ENCODE measurements at places on chromosomes 6 and 20.

DNA sequence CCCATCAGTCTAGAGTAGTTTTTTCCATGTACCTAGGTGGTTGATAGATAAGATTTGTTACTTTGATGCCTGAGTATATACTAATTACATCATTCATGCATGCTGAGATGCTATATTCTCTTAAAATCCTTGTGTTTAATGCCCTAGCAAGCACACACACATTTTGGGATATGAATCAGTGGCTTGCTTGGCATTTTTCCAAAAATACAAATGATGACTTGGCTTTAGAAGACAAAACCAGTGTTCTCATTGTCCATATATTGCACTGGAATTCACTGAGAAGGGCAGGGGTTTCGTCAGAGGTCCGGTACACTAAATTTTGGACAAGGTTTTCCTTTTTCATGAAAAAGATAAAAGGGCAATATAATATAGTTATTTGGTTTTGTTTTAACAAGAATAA lies 24.9 kb downstream of the GTPBP2 start:
- H3K27ac ChIP-seq = no peak overlapping the region
- 0 out of 2 replicates have a peak, but pooled peaks cover 2% of the 10 kb centered on the region for H3K36me3 ChIP-seq
- H3K4me3 ChIP-seq = no peak overlapping the region
- no peaks in the 10 kb centered on the region for H3K27me3 ChIP-seq

DNA sequence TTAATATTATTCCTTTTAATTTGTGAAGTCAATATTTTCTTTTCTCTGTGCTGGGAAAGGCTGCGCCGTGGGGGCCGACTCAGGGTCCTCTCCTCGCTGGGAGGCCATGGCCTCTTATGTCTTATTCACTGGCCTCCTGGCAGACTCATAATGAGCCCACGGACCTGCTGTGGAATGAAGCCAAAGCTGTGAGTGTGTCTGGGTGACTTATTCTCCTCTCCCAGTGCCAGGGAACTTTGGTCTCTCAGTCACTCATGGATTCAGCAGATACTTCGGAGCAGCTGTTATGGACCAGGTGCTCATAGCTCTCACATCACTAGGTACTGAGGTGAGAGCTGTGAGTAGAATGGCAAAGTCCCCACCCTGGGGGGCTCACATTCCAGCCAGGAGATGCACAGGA lies 297.6 kb downstream of the CDH26 start:
- H3K27me3 ChIP-seq = no peaks in the 10 kb centered on the region
- DNase-seq = no peak
- H3K27ac ChIP-seq = no peak overlapping the region

DNA sequence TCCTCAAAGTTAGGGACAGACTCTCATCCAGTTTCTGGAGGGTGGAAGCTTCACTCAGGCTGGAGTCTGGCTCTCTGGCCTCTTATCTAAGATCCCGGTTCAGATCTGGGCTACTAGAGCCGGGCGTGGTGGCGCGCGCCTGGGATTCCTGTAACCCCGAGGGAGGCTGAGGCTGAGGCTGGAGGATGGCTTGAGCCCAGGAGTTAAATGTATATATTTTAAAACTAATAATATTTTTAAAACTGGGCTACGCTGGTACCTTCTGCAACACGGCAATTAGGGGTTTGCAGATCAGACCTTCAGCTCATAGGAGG lies 710 bp upstream of the ZNF343 start:
- no peak overlapping the region for H3K27ac ChIP-seq
- H3K36me3 ChIP-seq = no peaks in the 10 kb centered on the region
- H3K4me3 ChIP-seq = peak overlapping the region; percentile 58
- H3K27me3 ChIP-seq = peaks cover 87% of the 10 kb centered on the region

GRCh38 chr6:29584821-29585220 lies at the start of gene OR2H2:
Gene OR2H2 (plus strand): TSS chr6:29585121. CDS start chr6:29587945, 2,824 bp downstream.
- H3K27me3 ChIP-seq = no peaks in the 10 kb centered on the region
- no peak within 1 kb of the TSS for H3K4me3 ChIP-seq
- no peaks in the 10 kb centered on the region for H3K4me1 ChIP-seq
- DNase-seq = no peak
- no peaks in the 10 kb centered on the region for H3K36me3 ChIP-seq

GRCh38 chr6:41488433-41489119 lies 57.6 kb upstream of the FOXP4 start:
- H3K4me3 ChIP-seq = no peak overlapping the region
- peak; percentile 69 for DNase-seq
- no peaks in the 10 kb centered on the region for H3K36me3 ChIP-seq
- H3K4me1 ChIP-seq = peaks cover 45% of the 10 kb centered on the region

- H3K27me3 ChIP-seq = no peaks in the 10 kb centered on the region
- H3K27ac ChIP-seq = no peak overlapping the region
- H3K4me1 ChIP-seq = peaks cover 49% of the 10 kb centered on the region
These were observed 1.3 kb downstream of the VEGFA start for GRCh38 chr6:43771210-43771857.

DNA sequence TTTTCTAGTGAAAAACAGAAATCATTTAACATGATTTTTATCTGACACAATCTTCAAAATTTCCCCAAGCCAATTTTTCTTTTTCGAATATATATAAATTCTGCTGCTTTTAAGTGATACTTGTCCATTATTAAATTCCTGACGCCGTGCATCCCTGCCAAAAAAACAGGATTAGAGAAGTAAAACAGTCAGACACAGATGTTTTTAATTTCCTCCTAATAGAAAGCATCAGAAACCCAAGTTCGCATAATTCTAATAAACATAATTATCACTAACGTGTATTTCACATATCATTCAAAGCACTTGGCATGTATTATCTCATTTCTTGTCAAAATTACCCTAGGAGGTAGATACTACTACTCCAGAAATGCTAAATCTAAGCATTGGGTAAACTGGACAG lies 179.5 kb downstream of the ZFP64 start:
- no peak overlapping the region for H3K27ac ChIP-seq
- no peak for DNase-seq
- H3K27me3 ChIP-seq = no peaks in the 10 kb centered on the region
- peaks cover 4% of the 10 kb centered on the region for H3K4me1 ChIP-seq
- no peak overlapping the region for H3K4me3 ChIP-seq

DNA sequence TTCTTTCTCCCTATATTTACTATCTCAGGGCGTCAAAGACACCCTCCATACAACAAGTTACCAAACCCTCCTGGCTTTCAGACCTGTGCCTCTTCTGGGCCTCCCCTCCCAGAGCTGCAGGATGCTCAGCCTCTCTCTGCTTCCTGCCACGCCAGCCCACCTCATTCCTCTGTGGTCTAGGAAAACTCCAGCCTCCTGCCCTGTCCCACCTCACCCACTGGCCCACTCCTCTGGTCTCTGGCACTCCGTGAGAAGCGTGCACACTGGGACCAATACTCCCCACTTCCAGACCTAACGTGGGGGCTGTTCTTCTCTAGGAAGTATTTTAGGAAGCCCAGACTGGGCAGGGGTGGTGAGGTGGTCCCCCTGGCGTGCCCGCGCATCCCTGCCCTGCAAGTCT lies 9.7 kb downstream of the AGPAT4 start:
- peaks cover 8% of the 10 kb centered on the region for H3K4me1 ChIP-seq
- DNase-seq = no peak
- H3K27ac ChIP-seq = no peak overlapping the region
- no peak overlapping the region for H3K4me3 ChIP-seq
- H3K36me3 ChIP-seq = no peaks in the 10 kb centered on the region

DNA sequence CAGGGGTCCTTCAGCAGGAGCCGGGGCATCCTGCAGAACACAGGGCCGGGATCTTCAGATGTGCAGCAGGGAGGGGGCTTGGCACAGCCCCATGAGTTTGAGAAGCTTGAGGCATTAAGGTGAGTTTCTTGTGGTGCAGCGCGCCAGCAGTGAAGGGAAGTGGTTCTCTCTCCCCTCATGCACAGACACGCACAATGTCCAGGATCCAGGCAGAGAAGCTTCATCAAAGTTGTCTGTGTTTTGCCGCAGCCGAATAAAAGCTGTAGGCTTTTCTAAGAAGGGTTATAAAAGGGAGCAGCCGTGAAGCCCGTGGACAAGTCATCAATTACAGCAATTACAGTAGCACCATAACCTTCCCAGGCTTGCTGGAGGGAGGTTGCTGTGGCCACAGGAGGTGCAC lies 491.0 kb upstream of the CDH4 start:
- no peak overlapping the region for H3K4me3 ChIP-seq
- H3K27ac ChIP-seq = no peak overlapping the region
- H3K4me1 ChIP-seq = no peaks in the 10 kb centered on the region
- H3K27me3 ChIP-seq = no peaks in the 10 kb centered on the region

DNA sequence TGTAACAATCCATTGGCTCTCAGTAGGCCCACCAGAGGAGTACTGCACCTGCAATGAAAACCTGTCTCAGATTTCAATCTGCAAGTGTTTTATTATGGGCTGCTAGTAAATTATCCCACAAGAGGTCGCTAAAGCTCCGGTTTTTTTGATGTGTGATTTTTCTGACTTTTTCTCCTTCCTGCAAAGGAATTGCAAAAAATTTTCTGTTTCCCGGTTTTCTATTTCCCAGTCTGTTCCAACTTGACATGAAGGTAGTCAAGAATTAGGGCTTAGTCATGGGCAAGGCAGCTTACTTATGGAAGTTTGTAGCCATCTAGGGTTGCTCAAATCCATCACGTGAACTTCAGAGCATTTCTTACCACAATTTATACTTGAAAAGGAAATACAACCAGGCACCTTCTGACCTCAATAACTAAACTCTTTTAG lies 38.5 kb upstream of the AHI1 start:
- H3K4me3 ChIP-seq = no peak overlapping the region
- H3K27ac ChIP-seq = no peak overlapping the region
- no peaks in the 10 kb centered on the region for H3K36me3 ChIP-seq
- DNase-seq = peak; percentile 83

GRCh38 chr6:114605656-114606055 lies 262.8 kb upstream of the HS3ST5 start:
- no peaks in the 10 kb centered on the region for H3K4me1 ChIP-seq
- no peaks in the 10 kb centered on the region for H3K27me3 ChIP-seq
- H3K36me3 ChIP-seq = no peaks in the 10 kb centered on the region
- no peak overlapping the region for H3K4me3 ChIP-seq

- no peaks in the 10 kb centered on the region for H3K36me3 ChIP-seq
- no peak for DNase-seq
- no peak overlapping the region for H3K4me3 ChIP-seq
- H3K4me1 ChIP-seq = peaks cover 17% of the 10 kb centered on the region
- no peaks in the 10 kb centered on the region for H3K27me3 ChIP-seq
These were observed 17.0 kb downstream of the CCDC167 start for GRCh38 chr6:37482606-37483251.

- H3K36me3 ChIP-seq = no peaks in the 10 kb centered on the region
- DNase-seq = no peak
- H3K4me3 ChIP-seq = no peak overlapping the region
- peaks cover 16% of the 10 kb centered on the region for H3K4me1 ChIP-seq
These were observed 261.4 kb downstream of the ZFAND3 start for GRCh38 chr6:38080889-38081288.

DNA sequence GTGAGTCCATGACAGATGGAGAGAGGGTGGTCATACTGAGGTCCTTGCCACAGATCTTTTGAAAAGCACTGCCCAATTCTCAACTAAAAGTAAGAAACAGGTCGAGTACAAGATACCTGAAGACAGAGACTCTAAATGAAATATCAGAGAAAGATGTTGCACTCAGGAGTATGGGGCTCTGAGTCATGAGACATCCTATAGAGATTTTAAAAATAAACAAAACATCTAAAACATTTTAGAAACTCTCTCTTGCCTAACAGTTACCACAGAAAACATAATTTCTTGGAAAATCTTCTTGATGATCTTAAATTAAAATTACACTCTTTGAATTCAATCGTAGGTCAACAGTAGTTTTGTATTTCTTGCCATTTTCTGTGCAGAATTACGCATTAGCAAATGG lies 348.9 kb upstream of the MARCKS start:
- no peak for DNase-seq
- no peak overlapping the region for H3K4me3 ChIP-seq
- H3K27me3 ChIP-seq = no peaks in the 10 kb centered on the region
- H3K27ac ChIP-seq = no peak overlapping the region
- H3K4me1 ChIP-seq = no peaks in the 10 kb centered on the region

GRCh38 chr20:34577061-34577460 lies 18.5 kb downstream of the MAP1LC3A start:
- DNase-seq = no peak
- H3K4me1 ChIP-seq = no peaks in the 10 kb centered on the region
- no peak overlapping the region for H3K27ac ChIP-seq
- no peak overlapping the region for H3K4me3 ChIP-seq
- H3K36me3 ChIP-seq = no peaks in the 10 kb centered on the region
- H3K27me3 ChIP-seq = no peaks in the 10 kb centered on the region

GRCh38 chr6:137494281-137494987 lies at the start of gene OLIG3:
Gene OLIG3 (minus strand): TSS chr6:137494394. CDS start chr6:137494170, 224 bp downstream.
- peak; percentile 89 for DNase-seq
- H3K27me3 ChIP-seq = peaks cover 100% of the 10 kb centered on the region
- H3K27ac ChIP-seq = no peak within 1 kb of the TSS
- peaks cover 63% of the 10 kb centered on the region for H3K4me1 ChIP-seq
- H3K4me3 ChIP-seq = peak within 1 kb of the TSS; percentile 72
- no peaks in the 10 kb centered on the region for H3K36me3 ChIP-seq

GRCh38 chr6:45433533-45434380 lies 56.0 kb upstream of the SUPT3H start:
- H3K36me3 ChIP-seq = no peaks in the 10 kb centered on the region
- no peak overlapping the region for H3K4me3 ChIP-seq
- no peak overlapping the region for H3K27ac ChIP-seq
- no peak for DNase-seq
- no peaks in the 10 kb centered on the region for H3K27me3 ChIP-seq

- H3K27ac ChIP-seq = no peak overlapping the region
- no peak for DNase-seq
- no peaks in the 10 kb centered on the region for H3K36me3 ChIP-seq
- no peak overlapping the region for H3K4me3 ChIP-seq
These were observed 274.3 kb downstream of the QKI start for GRCh38 chr6:163688739-163689362.

GRCh38 chr6:121670511-121670910 lies 235.1 kb downstream of the GJA1 start:
- H3K36me3 ChIP-seq = no peaks in the 10 kb centered on the region
- H3K4me3 ChIP-seq = no peak overlapping the region
- no peaks in the 10 kb centered on the region for H3K27me3 ChIP-seq
- no peaks in the 10 kb centered on the region for H3K4me1 ChIP-seq

DNA sequence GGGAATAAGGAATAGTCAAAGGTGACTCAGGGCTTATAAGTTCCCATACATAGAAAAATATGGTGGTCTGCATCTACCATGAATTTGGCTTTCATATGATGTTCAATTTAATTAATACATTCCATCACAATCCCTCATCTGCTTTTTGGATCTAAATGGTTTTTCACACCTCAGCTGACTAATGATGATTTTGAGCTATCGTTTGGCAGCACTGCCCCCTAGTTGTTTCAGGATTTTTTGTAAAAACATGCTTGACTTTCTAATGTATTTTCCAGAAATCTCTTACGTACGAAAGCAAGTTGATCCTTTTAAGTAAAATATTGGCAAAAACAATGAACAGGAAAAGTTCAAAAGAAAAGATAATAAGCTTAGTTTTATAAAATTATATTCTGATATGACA lies 408.6 kb upstream of the ADGRB3 start:
- peak; percentile 61 for DNase-seq
- no peak overlapping the region for H3K4me3 ChIP-seq
- peaks cover 10% of the 10 kb centered on the region for H3K4me1 ChIP-seq
- H3K27me3 ChIP-seq = no peaks in the 10 kb centered on the region

GRCh38 chr6:118177720-118178119 lies 270.7 kb downstream of the SLC35F1 start:
- H3K27me3 ChIP-seq = no peaks in the 10 kb centered on the region
- H3K27ac ChIP-seq = no peak overlapping the region
- no peaks in the 10 kb centered on the region for H3K4me1 ChIP-seq
